Astrocyte (in vitro differentiated cells and primary cell): ENCODE measurements at places on chromosomes 1 and 21.
A peak's percentile ranks its signal among the peaks of the same experiment; 100 is the strongest.

GRCh38 chr1:21251773-21252471 is 38.3 kb downstream of the ECE1 start:
- peak; percentile 97 for DNase-seq

GRCh38 chr1:90023691-90024090 is 28.8 kb downstream of the ZNF326 start:
- DNase-seq: no peak

DNA sequence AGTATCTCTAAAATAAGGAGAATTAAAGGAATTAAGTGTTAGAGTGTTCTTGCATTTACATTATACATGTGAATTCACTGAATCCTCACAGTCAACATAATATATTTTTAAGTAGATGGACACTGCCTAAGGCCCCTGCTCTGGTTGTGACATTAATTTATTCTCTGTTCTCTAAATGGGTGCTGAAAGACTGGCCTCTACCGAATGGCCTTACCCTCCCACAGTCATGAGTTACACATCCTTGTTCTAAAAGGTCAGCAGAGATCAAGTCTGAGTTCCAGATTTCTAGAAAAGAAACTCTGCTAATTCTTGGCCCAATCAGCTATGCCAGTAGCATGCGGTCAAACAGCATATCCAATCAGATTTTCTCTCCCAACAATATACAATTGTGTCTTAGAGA is 193.2 kb downstream of the TM2D1 start:
- DNase-seq: no peak

DNA sequence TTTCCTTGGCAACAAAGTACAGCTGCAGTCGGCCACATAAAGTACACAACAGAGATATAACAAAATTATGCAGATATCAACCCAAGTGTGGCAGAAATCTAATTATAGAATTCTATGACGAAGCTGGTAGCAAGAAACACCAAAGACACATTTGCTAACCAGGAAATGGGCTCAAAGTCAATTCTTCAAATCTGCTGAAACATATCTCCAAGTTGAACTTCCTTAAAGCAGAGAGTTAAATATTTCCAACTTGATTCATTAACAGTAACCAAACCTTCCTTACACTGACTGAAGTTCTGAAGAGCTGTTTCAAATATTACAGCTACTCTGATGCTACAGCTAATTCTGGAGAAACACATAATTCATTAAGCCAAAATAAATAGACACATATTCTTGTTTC is 67.6 kb upstream of the SDC3 start:
- DNase-seq: peak; percentile 85

GRCh38 chr1:108829498-108829916 is 27.4 kb downstream of the AKNAD1 start:
- peak; percentile 60 for DNase-seq
